Stimulated activated naive B cell treated with anti-CD40 and anti-IgM and Interleukin-4, amounts not matched to agents 10 μg/mL and 1 μg/mL and 100 μg/mL, for 72 hours (primary cell): ENCODE measurements at places on chromosomes 3 and 15.

GRCh38 chr3:193980326-193980725 lies 155.6 kb upstream of the HES1 start:
- DNase-seq, result no peak

- no peak for DNase-seq
Observed at GRCh38 chr3:69403454-69403853, 17.6 kb upstream of the FRMD4B start.

DNA sequence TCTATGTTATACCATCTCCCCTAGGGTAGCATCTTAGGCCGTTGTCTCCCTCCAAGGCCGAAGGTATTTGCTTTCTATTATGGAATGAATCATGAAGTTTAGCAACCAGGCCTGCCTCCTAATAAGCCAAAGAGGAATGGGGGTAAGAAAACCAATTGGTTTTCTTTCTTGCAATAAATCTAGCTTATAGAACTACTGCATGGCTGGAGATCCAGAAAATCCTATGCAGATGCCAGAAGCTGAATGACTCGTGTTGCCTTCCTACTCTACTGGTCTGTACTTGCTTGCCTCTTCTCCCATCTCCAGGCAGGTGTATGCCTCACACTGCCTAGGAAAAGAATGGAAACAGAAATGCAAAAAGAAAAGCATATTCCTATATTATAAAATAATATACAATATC lies 31.1 kb upstream of the IL16 start:
- no peak for DNase-seq

GRCh38 chr3:113736548-113737089 lies 9.4 kb downstream of the NAA50 start:
- no peak for DNase-seq

DNA sequence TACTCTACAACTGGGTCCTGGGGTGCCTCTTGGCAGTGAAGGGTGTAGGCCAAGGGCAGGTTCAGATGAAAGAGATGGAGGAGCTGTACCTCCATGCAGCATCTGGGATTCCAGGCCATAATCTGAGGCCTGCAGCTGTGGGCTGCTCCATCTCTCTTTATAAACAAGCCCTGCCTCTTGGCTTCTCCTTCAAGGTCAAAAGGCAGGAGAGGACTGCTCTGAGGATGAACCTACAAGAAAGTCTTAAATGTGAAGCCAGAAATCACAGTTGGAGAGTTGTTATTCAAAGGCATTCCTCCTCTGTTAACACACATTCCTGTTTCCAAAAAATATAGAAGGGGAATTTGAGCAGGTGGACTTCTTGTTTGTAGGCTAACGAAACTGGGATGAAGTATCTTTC lies 355.5 kb downstream of the NTRK3 start:
- DNase-seq, result no peak
